ENCODE measurements at places on chromosomes 1 and 21.

DNA sequence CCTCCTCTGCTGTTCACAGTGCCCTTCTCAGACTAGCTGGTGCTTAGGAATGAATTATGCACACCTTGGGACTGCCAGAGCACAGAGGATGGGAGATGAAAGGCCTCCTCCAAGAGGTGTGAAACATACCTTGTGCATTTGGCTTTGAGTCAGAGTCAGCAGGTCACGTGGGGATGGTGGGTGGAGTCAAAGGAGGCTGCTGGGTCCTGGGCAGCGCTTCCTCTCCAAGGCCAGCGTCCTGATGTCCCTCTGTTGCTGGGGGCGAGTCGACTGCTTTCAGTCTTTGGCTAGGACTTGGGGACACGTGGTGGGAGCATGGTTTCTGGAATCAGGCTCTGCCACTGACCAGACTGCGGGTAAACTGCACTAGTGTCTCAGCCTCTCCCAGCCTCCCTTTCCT lies 91.2 kb downstream of the AJAP1 start:
- DNase-seq: no peak

GRCh38 chr1:54134295-54134694 lies 18.5 kb downstream of the CDCP2 start:
- no peak for DNase-seq

GRCh38 chr1:97489834-97490233 lies 431.0 kb downstream of the DPYD start:
- no peak for DNase-seq

DNA sequence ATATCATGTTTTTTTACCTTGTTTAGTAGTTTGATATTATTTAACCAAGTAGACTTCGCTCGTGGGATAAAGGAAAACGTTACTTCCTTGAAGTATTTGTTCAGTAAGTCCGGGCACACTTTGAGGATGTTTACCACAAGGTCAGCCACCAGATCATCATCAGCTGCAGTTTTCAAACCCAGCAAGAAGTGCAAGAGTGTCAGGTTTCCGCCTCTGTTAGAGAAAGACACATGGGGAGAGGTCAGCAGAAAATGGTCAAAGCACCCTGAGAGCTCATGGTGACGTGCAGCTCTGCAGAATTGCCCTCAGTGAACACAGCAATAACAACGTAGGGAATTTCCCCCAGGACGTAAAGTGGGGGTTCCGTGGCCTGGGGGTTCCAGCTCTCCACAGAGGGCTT lies 24.4 kb downstream of the URB1 start:
- no peak for DNase-seq

DNA sequence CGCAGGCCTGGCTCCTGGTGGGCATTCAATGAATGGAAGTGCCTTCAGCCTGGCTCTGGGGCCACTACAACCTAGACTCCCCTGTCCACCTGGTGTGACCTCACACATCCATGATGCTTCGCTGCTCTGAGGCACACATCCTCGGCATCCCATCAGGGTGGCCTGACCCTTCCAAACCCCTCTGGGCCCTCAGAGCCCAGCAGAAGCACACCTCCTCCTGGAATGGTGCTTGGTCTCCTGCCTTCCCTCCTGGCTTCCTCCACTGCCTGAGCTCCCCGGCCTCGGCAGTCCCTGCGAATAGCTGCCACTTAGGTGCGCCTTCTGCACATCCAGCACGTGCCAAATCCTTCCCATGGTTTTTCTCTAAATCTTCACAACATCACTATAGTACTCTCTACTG lies 133.8 kb downstream of the GLIS1 start:
- DNase-seq: no peak

DNA sequence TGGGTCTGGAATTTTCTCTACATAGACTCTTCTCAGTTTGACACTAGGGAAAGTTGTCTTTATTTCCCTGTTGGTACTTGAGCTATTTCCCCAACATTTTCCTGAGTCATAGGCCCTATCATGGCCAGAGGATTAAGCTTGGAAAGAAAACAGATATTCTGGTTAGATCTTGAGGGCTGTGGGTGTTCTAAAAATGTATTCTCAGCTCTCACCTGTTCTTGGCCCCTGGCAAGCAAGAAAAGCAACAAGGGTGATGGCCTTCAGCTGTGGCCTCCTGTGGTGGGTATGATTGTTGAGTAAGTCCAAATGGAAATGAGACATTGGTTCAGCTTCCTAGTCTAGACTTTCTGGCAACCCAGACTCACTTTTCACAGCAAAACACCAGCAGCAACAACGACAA lies 17.4 kb upstream of the LCE3A start:
- no peak for DNase-seq

GRCh38 chr1:161082996-161083747 lies 6.2 kb downstream of the NECTIN4 start:
- no peak for DNase-seq

DNA sequence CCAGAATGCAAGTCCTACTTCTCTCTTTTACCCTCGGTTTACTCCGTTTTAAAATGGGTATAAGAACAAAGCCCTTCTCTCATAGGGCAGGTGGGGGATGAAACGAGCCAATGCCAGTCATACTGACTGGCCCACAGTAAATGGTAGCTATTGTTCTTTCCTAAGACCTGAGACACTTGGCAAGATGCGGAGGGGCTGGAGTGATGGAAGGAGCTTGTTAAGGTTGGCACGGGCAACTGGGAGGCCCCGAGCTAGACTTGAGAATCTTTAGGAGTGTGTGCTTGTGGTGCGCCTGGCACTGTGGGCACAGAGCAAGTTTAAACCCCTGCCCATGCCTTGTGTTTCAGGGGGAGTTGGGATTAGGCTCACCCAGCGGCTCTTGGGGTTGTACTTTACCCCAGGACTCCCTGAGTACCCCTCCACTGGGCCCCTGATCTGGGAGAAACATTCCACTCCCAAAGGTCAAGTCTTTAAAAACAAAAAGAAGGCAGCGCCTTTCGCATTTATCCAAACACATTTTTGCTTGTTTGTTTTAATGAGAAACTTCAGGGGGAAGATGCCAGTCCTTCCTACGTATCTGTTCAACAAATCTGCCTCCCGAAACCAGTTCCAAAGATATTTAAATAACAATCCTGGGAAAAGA lies 240.6 kb upstream of the TMEM51 start:
- DNase-seq: no peak

DNA sequence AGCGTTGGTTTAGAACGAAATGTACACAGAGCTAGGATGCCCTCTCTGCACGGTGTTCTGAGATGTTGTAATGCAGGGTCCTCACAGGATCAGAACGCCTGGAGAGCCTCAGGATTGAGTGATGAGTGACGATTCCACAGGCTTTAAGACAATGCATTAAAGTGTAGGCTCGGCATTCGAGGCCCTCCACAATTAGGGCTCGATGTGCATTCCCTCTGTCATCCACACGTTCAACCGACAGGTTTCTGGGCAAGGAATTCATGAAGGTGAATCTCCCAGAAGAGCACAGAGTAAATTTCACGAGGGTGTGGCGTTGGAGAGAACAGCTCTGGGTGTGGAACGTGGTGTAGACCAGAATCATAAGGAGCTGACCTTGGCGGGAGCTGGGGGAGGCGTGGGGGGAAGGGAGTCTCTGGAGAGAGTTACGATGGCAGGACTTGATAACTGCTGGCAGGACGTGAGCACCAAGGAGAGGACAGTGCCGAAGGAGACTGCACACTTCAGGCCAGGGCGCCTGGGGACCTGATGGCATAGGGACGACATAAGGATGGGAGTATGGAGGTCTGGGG lies 51.0 kb upstream of the EFHD2 start:
- DNase-seq: no peak

GRCh38 chr1:185998391-185998790 lies 264.2 kb downstream of the HMCN1 start:
- DNase-seq: no peak

DNA sequence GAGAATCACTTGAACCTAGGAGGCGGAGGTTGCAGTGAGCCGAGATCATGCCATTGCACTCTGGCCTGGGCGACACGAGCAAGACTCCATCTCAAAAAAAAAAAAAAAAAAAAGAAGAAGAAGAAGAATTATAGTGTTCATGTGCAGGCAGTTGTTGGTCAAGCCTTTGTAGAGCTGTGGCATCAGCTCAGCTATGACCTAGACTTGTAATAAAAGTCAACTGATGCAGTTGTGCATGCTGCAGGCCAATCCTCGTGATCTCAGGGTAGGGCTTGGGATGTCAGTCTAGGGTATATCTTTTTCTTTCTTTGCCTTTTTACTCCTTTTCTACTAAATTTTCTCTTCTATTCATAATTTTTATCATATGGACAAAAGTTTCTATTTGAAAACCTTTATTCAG lies 76.2 kb downstream of the C1orf21 start:
- no peak for DNase-seq

DNA sequence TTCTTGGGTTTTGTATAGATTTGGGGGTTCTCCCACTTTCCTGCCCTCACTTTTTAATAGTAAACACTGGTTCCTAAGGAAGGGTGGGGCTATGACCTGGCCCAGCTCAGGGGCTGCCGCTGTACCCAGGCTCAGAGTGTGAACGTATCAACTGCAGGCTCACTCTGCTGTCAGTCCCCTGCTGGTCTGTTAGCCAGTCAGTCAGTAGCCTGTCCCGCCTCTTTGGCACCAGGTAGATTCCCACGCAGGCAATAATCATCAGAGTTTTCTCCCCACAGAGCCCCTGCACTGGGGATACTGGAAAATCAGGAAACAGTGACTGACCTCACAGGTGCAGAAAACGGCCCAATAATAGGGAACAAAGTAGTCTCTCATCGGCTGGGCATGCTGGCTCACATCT lies 15.0 kb upstream of the ALPL start:
- DNase-seq: no peak

GRCh38 chr1:156260896-156261295 lies 13.0 kb upstream of the PAQR6 start:
- no peak for DNase-seq

Data from SHP77 treated with DMSO at 0.1 percent for 48 hours (cell line).